Mesothelial cell of epicardium (in vitro differentiated cells): ENCODE measurements at places on chromosomes 2 and 18. TPM values are rescaled to one million over a fixed set of nuclear protein-coding genes. Genes with fewer than 3 reads are reported as not detected.

GRCh38 chr2:176488431-176488830 is 219.2 kb downstream of the MTX2 start:
- no peak for DNase-seq
- H3K27me3 ChIP-seq: peaks cover 39% of the 10 kb centered on the region
- H3K4me1 ChIP-seq: peaks cover 19% of the 10 kb centered on the region
- H3K27ac ChIP-seq: no peak overlapping the region
- H3K4me3 ChIP-seq: no peak overlapping the region

- H3K4me3 ChIP-seq: no peak overlapping the region
- peaks cover 98% of the 10 kb centered on the region for H3K27me3 ChIP-seq
- H3K36me3 ChIP-seq: peaks cover 2% of the 10 kb centered on the region
- peaks cover 5% of the 10 kb centered on the region for H3K4me1 ChIP-seq
- no peak for DNase-seq
Measured at GRCh38 chr2:176146645-176147044, 4.7 kb upstream of the HOXD4 start.

DNA sequence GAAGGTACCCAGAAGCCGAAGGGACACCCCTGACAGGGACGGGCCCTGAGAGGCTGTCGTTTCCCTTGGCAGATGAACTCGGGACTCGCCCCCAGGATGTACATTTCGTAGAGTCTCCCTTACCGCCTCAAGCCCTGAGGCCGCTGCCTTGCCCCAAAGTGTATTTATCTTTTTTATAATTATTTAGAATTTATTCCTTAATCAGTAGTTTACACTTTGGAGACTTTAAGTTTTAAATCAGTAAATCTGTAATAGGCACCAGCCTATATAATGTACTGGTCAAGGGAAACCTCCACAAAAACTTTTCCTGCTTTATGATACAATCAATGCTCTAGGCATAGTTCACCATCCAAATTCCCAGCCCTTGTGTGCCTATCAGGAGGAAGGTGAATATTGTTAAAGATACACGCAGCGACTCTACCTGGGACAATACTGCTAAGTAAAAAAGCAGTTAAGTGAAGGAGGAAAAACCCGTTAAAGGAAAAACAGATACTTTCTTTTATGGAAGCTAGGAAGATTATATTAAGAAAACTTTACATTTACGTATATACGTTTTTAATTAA is 848 bp downstream of the VRK2 start:
- no peak for DNase-seq
- peaks cover 5% of the 10 kb centered on the region for H3K36me3 ChIP-seq
- H3K27me3 ChIP-seq: no peaks in the 10 kb centered on the region
- peak overlapping the region; percentile 97 for H3K27ac ChIP-seq
- H3K4me3 ChIP-seq: peak overlapping the region; percentile 84
- H3K4me1 ChIP-seq: peaks cover 40% of the 10 kb centered on the region

The OTOF gene
- total RNA-seq: 0.16 to 0.40 TPM (median 0.25 TPM) in 3 replicates

The ASPRV1 gene
- 2.6 to 3.6 TPM (median 3.5 TPM) in 3 replicates for total RNA-seq

The SH3RF3 gene
- total RNA-seq: 2.5 to 2.8 TPM (median 2.7 TPM) in 3 replicates

The MALL gene
- 4.8 to 5.4 TPM (median 4.9 TPM) in 3 replicates for total RNA-seq
